ENCODE measurements at places on chromosomes 7 and 10.

DNA sequence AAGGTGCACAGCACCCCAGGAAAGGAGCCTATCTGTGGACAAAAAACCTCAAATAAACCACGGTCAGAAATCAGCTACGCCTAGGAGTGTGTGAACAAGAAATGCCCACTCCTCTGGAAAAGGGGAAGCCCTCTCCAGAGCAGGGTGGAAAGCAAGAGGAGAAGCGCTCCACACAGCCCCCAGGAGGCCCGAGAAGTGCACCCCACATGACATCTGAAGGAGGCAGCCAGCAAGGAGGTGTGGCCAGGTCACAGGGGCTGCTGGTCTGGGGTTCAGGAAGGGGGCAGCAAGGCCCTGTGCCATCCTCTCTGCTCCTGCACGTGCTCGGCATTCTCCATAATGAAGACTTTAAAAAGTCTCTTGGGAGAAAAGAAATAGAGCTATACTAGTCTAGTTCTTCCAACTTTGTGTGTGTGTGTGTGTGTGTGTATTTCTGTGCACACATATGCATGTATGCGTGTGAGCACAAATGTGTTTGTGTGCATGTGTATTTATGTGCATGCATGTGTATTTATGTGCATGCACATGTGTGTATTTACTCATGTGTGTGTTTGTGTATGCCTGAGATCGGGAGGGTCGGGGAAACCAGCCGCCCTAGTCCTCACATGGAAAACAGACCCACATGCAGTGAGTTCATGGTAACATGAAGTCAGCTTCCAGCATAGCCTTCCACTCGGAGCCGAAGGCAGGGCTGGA, 76.5 kb downstream of the TNS3 start:
- DNase-seq, result peak; percentile 73

GRCh38 chr10:48567346-48567745, 37.5 kb downstream of the ARHGAP22 start:
- no peak for DNase-seq

GRCh38 chr7:88795553-88795952, at the start of gene TEX47:
Gene TEX47 (minus strand): TSS chr7:88795737. CDS start chr7:88794942, 795 bp downstream.
- peak; percentile 14 for DNase-seq

DNA sequence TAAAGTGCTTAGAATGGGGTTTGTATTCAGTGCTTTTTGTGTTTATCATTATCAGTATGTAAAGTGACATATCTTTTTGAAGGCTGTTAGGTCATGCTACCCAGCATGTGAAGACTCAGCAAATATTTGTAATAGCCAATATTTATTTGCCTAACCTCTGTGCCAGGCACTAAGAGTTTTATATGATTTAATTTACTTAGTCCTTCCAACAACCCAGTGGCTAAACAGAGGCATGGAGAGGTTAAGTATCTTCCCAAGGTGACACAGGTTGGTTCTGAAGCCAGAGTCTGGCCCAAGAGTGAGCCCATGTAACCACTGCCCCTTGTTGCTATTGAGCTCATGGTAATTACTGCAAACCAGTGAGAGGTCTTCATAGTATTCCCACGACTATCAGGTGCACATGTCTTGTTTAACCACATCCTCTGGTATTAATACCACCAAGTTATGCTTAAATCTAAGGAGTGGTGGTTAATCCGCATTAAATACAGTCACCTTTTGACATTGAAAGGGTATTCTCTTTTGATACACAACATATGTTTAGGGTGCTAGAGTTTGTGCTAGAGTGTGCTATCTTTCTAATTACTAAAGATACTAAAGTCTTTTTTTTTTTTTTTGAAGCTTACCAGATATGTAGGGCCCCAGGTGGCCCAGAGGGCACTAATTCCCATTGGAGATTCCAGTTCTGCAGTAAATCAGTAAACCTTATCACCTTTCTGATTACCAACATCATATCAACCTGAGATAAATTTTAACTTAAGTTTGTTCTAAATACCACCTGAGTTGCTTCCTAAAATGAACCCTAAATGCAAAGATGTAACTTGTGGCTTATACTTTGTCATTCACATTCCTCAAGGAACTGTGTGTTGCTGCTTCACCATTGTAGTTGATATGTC, 2.9 kb downstream of the ADD3 start:
- DNase-seq, result no peak

DNA sequence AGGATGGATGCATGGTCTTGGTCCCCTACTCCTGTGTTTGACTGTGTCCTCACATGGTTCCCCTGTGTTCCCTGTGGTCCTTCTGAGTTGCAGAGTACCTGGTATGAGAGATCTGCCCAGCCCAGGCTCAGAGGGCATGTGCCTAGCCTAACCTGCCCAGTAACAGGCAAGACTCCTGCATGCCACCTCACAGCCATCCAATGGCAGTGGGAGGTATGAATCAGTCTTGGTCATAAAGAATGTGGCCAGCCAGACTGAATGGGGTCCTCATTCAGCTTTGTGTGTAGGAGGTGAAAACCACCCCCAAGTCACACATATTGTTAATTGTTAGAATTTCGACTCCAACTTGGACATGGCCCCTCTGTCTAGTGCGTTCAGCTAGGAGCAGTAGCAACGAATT, 17.2 kb upstream of the GPR158 start:
- no peak for DNase-seq

- DNase-seq, result no peak
Observed at GRCh38 chr10:122454071-122454470, 382 bp upstream of the ARMS2 start.

DNA sequence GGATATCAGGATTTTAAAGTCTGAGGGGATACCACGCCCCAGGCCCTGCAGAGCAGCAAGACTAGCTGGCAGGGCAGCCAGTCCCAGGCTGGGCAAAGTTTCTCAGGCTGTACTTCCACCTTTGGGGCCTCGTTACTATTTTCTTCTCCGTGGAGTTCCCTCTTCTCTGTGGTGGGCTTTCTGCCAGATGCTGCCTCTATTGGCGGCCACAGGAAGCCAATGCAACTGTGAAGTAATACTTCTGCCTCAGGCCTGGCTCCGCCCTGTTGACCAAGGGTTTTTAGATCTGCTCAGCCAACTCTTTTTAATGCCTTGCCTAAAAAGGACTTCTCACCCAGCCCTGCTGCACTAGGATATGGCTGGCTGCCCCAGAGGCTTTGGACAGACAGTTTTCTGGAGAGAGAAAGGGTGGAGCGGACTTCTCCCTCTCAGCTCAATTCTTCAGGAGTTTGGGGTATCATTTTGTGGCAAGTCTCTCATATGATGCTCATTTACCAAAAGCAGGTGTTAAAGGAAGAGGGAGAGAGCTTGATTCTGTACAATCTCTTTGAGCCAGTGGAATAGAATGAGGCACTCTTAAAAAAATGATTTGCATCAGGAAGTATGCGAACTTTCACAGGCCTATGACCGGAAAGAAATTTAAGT, 67.4 kb downstream of the HHEX start:
- peak; percentile 17 for DNase-seq

DNA sequence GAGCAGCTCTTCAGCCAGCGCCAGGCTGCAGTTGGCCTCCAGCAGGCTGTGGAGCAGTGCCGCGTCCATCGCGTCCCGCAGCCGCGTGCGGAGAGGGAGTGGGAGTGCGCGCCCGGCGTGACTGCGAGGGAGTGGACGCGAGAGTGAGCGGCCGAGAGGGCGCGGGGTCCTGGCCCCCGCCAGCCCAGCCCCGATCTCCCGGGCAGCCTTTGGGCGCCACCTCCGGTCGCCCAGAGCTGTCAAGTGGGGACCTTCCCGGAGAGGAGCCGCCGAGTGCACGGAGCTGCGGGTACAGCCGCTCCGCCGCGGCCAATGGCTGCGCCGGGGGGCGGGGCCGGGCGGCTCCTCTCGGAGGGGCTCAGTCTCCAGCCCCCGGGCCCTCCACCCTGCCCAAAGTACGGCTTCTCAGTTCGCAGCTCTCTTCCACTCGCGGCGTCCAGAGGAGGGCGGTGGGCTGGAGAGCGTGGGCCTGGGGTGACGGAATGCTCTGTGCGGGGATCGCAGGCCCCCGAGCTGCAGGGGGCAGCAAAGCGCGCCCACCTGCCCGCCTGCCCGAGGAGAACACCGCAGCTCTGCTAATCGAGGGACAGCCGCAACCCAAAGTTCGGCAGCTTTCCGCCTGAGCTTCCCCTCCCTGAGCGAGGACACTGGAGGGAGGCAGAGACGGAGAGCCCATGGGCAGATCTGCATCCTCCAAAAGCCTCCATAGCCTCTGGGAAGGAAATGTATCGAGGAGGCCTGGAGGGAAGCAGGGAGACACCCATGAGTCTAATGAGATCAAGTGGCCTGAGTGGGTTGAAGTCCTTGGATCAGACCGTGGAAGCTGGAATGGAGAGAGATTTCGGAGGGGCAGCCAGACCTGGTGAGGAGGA, at the start of gene CRHR2:
CRHR2 (minus strand) TSS at position 245 of the 872 bp plus-strand sequence; CDS start at position 69, 176 bp downstream.
- no peak for DNase-seq

GRCh38 chr7:24110056-24110455, 173.9 kb upstream of the NPY start:
- no peak for DNase-seq

DNA sequence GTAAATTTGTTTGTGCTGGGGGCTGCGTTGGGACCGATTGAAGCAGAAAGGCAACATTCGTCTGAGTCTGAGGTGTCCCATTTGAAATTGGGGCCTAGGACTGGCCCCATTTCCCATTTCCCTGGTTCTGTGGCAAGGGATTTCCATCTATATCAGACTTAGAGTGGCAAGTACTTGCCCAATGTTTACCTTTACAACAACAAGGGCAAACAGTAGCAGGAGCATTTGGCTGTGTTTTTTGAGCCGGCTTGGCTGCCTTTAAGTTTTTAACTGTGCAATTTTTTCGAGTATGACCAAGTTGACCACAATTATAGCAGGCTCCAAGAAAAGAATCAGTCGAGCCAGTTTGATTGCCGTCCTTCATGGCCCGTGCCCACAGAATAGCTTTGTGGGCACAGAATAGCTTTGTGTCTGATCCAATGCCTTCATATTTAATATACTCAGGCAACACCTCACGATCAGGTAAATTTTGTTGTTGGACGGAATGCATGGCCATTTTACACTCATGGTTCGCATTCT, 4.7 kb upstream of the CYP17A1 start:
- no peak for DNase-seq

DNA sequence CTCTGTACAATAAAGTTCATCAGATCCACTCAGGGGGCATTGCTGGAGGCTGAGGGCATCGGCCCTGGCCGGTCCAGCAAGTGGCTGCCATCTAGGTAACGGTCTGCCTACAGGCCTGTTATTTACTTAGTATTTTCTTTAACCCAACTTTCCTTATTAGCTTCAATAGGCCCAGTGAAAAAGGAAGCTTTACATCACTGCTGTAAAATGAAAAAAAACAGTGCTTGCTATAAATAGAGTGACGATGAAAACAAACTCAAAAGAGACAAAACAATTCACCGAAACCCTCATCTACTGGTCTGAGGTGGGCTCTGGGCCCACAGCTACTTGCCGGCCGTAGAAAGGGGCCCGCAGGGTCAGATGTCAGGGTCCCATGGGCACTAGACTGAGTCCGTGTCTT, 192.5 kb downstream of the ELFN1 start:
- DNase-seq, result no peak

DNA sequence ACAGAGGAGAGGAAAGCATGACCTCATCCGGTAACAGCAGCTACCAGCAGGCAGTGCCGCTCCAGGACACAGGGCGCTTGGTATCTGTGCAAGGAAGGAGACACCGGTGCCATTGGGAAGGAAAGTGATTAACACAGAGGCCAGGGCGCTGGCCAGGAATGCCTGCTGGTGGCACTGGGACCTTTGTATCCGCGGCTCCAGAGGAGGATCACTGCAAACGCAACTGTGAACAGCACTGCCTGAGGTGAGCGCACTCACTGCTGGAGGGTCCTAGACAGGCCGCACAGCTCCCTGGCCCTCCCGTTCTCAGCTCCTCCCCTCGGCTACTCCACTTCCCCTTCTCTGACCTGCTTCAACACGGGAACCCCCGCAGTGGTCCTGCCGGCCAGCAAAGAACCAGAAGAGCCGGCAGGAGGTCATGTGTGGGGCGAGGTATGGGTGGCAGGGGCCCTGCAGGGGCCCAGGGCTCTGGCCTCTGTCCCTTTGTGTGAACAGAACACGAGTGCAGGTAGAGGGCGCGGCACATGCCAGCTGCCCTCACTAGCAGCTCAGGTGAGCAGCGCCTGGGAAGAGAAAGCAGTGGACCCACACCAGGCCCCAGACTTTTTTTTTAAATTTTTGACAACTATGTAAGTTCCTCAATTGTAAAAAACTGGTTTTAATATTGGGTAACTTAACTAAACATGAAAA, 107.6 kb downstream of the VIPR2 start:
- no peak for DNase-seq

- no peak for DNase-seq
Observed at GRCh38 chr7:32153006-32153405, 82.8 kb upstream of the PDE1C start.

GRCh38 chr7:77308792-77309191, 107.4 kb downstream of the GSAP start:
- no peak for DNase-seq

DNA sequence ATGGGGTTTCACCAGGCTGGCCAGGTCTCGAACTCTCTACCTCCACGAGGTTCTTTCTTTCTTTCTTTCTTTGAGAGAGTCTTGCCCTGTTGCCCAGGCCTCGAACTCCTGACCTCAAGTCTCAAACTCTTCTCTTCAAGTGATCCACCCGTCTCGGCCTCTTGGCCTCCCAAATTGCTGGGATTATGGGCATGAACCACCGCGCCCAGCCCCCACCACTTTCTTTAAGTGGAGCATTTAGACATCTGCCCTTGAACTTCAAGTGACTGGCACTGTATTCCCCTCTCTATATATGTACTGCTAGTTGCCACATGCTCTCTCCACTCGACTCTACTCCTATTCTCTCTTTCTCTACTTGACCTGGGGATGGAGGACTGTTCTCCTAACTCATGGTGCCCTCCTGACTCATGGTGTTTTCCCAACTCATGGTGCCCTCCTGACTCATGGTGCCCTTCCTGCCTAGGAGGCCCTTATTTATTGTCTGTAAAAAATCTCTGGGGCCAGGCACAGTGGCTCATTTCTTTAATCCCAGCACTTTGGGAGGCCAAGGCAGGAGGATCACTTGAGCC, 19.3 kb upstream of the ACHE start:
- DNase-seq, result no peak

DNA sequence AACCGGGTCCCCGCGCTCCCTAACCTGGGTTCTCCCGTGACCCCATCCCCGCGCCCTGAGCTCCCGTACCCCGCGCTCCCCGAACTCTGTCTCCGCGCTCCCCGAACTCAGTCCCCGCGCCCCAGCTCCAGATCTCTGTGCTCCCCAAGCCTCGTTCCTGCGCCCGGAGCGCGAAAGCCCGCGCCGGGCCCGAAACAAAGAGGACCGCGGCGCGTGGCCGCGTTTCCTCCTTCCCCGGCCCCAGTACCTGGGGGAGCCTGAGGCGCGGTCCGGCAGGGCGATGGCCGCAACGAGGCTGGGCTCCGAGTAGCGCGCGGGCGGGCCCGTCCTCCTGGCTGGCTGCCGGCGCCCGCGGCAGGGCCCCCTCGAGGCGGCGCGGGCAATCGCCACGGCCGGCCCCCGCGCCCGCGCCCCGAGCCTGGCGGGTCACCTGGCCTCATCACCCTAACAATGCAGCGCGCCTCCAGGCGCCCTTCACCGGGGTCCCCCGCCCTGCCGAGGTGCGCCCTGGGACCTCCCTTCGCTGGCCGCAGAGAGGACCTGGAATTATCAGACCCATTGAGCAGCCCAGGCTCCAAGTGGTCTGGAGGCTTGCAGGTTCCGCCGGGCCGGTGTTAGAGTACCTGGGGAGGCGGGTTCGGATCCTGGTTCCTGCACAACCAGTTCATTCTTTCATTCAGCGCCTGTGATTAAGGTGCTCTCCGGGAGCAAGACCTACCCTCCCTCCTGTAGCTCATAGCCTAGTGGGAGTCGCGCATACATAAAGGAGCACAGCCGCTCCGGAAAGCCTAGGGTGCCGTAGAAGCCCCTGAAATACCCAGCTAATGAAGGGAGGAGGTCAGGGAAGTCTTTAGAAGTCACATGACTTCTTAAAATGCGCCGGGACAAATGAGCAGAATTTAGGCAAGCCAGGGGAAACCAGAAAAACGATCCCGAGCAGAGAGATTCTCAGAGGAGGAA, at the start of gene TNS3:
TNS3 (minus strand) TSS at position 308 of the 960 bp plus-strand sequence. CDS start 142,475 bp downstream, outside the sequence.
- DNase-seq, result no peak

All from posterior cingulate gyrus (tissue), 11 donors.